Kidney tubule cell (primary cell): ENCODE measurements at places on chromosomes 3 and 15.

GRCh38 chr3:160746976-160747375 lies 9.1 kb upstream of the PPM1L start:
- no peak for DNase-seq

GRCh38 chr3:131551761-131552160 lies 49.0 kb upstream of the MRPL3 start:
- no peak for DNase-seq

GRCh38 chr3:7745711-7746110 lies 755.9 kb upstream of the LMCD1 start:
- peak; percentile 17 for DNase-seq

- DNase-seq: no peak
These were observed 8.5 kb upstream of the CTXND1 start for GRCh38 chr15:80260551-80260950.

GRCh38 chr3:136862617-136863322 lies 762 bp downstream of the NCK1 start:
- DNase-seq: peak; percentile 77

DNA sequence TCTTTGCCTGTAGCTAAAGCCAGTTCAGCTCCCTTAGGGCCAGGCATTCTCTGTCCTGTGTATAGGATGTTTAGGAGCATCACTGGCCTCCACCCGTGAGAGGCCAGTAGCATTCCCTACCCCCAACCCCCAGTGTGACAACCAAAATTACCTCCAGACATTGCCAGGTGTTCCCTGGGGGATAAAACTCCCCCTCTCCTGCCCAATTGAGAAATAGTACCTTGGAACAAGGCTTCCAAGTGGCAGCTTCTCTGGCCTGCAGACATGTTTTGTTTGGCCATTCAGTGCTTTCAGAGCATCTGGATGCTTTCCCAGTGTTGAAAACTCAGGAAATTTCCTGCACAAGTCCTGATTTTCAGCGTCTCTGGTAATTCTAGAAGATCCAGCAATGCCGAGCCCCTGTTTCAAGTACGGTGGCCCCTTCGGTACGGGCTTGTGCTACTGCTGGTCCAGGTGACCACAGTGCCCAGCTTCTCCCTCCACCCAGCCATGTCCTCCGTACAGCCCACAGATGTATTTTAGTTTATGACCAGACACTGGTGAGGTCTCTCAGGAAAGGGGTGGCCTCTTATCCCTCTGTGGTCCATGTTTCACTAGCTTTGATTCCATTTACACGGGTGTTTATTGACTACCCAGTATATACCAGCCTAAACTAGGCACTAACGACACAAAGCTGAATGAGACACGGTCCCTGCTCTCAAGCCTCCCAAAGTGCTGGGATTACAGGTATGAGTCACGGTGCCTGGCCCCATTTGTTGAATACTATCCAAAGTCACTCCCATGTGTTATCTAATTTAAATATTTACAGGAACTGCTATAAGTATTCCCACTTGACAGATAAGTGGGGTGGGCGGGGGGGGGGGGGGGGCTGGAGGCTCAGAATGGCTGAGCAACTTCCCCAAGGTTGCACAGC lies 125.4 kb upstream of the RAD18 start:
- peak; percentile 56 for DNase-seq

- no peak for DNase-seq
These were observed 18.8 kb upstream of the MOBP start for GRCh38 chr3:39448506-39449233.

- no peak for DNase-seq
These were observed 58.9 kb downstream of the ATG7 start for GRCh38 chr3:11331101-11331500.

DNA sequence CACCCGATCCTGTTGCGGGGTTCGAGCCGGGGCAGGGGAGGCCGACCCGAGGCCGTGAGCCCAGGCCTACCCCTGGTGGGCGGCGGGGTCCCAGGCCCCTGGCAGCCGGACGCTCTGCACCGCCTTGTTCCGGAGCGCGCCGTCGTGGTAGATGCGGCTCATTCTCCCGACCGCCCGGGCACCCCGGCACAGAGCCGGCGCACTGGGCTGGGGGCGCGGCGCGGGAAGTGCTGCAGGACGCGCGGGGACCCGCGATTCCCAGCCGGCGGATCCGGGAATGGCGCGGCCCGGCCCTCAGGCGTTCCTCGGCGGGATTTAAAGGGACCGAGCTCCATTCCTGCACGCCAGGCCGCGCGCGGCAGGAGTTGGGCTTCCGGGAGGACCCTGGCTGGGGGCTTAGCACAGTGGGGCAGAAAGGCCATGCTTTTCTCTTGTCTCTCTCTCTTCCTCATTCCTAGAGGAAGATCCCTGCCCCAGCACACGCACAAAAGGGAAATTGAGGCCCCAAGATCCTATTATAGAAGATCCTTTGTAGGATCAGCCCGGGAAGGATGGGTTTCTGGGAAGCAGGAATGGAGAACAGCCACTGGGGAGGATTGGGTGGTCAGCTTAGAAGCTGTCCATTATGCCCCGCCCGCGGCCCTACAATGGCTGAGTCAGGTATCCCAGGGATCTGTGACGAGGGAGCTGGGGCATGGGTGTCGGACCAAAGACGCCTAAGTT lies at the start of gene ARPIN:
TSS of gene ARPIN (minus strand) at position 279 of the 723 bp plus-strand sequence. CDS start at position 162, 117 bp downstream.
- peak; percentile 45 for DNase-seq

- DNase-seq: no peak
These were observed 615.7 kb downstream of the TBL1XR1 start for GRCh38 chr3:176581589-176581988.

- no peak for DNase-seq
These were observed 411.9 kb upstream of the CCDC54 start for GRCh38 chr3:106965307-106965706.

GRCh38 chr3:73586190-73586589 lies 38.6 kb downstream of the PDZRN3 start:
- DNase-seq: no peak

- no peak for DNase-seq
These were observed 5.4 kb downstream of the HACL1 start for GRCh38 chr3:15595955-15596354.

DNA sequence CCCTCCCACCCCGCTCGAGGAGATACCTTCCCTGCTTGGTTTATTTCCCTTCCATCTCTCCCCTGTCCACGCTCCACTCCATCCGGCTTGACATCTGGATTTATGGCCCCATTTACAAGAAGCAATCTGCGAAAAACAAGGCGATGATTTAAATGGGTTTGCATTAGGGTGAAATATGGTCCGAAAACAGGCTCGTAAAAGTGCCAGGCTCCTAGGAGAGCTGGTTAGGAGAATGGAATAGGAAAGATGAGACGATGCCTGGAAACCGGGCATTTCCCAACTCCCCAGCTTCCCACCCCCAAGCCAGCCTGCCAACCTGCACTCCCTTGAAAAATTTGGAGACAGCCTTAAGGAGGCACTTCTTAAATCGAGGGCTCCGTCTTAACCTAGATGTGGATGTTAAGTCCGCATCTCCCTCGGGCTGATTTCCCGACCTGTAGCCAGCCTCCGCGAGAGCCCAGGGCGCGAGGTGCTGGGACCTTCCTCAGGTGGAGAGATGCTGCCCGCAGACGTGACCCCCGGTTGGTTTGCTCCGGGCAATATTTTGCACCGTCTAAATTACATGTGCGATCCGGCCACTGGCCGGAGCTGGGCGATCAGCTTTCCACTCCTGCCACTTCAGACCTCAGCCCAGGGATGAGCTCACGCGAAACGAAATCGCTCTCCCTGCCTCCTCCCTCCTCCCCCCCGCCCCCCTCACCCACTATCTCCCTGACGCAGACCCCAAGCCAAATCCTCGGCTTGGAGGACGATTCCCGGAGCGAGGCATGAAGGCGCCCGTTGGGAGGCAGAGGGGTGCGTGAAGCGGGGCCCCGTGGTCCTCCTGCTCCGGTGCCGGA lies 1.3 kb downstream of the GRM7 start:
- DNase-seq: no peak

DNA sequence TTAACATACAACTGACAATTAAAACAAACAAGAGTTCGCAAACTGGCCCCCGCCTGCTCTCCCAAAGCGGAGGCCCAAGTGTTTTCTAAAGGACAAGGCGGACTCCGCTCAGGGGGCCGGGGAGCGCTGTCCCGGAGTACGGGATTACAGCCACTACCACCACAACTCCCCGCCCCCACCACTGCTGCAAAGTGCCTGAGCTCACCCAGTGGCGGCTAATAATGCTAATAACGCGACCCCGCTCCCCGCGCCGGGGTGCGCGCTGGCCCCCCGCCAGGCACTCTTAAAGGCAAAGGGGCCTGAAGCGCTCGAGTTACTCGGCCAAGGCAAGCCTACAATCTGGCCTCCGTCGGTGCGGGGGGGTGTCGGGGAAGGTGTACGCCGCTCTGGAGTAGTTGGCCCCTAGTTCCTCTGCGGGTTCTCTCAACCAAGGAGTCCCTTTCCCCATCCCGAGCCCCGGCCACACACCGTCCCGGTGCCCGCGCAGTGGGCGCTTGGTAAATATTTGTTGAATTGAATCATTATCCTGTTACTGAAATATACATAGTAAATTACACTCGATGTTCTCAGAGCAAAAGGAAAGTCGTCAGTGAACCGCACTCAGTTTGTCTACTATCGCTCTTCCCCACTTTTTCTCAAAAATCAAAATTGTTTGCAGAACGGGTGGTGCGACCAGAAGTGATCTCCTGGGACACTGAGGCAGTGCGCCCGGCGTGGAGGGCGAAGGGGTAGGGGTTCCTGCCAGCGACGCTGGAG lies 827 bp downstream of the WNT5A start:
- peak; percentile 53 for DNase-seq

DNA sequence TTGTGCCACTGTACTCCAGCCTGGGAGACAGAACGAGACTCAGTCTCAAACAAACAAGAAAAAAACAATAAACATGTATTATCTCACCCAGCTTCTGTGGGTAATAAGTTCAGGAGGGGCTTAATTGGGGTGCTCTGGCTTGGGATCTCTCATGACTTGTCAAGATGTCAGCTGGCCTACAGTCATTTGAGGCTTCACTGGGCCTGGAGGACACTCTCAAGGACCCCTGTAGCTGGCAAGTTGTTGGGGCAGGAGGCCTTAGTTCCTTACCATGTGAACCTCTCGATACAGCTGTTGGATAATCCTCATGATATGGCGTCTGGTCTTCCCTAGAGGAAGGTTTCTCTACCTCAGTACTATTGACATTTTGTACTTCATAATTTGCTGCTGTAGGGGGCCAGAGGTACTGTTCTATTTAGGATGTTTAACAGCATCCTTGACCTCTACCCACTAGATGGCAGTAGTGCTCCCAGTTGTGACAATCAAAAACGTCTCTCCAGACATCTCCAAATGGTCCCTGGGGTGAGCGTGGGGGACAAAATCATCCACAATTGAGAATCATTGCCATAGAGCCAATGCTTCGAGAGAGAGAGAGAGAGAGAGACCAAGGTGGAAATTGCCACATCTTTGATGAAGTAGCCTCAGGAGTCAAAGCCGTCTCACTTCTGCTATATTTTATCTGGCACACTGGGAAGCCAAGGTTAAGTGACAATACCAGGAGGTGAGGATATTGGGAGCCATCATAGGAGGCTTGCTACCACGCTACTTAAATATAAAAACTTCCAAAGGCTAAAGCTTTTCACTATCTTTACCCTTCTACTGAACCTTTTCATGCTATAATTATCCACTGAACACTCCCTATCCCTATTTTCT lies 23.9 kb upstream of the SLTM start:
- DNase-seq: peak; percentile 68

DNA sequence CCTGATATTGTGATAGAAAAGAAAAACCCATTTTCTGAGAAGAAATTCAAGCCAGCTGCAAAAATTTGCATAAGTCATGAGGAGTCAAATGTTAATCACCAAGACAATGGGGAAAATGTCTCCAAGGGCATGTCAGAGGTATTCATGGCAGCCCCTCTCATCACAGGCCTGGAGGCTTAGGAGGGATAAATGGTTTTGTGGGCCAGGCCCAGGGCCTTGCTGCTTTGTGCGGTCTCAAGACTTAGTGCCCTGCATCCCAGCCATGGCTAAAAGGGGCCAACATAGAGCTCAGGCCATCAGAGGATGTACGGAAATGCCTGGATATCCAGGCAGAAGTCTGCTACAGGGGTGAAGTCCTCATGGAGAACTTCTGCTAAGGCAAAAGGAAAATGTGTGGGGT lies 631.1 kb downstream of the NLGN1 start:
- DNase-seq: no peak

GRCh38 chr3:59277816-59278215 lies 228.0 kb upstream of the CFAP20DC start:
- DNase-seq: no peak

DNA sequence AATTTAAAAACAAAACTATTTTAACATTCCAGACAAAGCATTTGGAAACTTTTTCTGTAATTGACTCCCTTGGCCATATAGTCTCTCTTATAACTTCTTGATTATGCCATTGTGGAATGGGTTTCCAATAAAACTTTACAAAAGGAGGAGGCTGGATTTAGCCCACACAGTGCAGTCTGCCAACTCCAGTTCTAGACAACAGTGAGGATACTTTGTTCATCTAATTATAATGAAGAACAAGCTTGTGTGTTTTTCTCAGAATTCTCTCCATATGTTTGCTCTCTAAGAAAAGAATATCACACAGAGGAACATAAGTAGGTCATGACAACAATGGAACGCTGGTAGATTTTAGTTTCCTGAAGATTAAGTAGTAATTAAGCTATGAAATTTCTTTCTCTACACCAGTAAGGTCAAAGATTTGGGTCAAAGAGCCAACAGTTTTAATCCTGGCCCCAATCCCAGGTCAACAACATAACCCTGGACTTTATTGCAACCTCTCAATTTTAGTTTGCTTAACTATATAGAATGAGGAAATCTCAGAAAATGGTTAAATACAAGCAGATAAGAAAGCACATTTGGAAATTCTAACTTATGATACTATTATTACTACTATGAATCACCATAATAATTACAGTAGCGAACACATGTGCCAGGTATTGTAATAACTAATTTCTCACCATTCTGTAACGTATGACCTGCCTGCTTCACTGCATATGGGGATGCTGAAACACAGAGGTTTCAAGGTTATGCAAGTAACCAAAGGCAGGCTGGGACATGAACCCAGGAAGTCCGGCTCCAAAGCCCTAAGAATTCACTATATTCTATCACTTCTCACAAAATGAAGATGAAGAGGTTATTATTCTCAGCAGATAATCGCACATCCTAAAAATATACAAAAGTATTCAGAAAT lies 65.7 kb downstream of the TJP1 start:
- DNase-seq: no peak

DNA sequence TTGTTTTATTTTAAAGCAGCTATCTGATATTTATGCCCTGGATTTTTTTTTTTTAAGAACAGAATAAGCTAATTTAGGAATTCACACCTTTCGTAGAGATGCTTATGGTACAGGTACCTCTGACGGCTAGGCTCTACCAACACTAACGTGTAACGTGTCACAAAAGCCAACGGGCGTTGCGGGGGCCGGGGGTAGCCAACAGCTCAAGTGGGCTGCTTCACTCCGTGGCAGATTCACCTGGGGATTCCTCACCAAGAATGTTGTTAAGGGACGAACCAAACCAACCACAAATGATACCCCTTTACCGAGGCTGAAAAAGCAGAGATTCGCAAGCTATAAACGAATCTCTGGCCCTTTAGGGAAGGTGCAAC lies 1.0 kb downstream of the TMCC1 start:
- no peak for DNase-seq
